Stimulated activated CD4-positive, alpha-beta T cell treated with anti-CD3 and anti-CD28 coated beads, Interleukin-15, amount 100 ng/mL, for 48 hours (primary cell): ENCODE measurements at places on chromosomes 2 and 18.

GRCh38 chr2:26400723-26401122 is 997 bp upstream of the DRC1 start:
- no peak for DNase-seq

DNA sequence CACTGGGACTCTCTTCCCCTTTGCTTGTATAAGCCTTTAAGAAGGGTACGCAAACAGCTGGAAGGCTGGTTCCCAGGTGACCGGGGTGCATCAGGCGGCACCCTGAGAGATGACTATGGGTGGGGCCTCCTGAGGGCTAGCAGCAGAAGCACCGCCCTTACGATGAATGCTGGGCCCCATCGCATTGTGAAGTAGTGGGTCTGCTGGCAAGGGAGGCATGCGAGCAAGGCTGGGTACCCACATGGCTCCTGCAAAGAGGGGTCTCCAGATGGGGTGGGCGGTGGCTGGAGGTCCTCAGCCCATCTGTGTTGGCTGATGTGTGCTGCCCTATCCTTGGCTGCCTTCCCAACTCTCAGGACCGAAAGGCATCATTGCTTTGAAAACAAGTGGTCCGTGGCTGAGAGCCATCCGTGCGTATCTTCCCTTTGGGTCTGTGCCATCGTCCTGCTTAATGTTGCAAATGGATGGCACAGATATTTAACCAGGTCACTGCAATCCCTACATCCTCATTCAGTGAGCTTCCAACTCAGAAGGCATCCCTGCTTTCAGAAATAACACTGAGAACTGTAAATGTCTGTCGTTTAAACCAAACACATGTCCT is 83.5 kb upstream of the GPC1 start:
- DNase-seq: no peak

DNA sequence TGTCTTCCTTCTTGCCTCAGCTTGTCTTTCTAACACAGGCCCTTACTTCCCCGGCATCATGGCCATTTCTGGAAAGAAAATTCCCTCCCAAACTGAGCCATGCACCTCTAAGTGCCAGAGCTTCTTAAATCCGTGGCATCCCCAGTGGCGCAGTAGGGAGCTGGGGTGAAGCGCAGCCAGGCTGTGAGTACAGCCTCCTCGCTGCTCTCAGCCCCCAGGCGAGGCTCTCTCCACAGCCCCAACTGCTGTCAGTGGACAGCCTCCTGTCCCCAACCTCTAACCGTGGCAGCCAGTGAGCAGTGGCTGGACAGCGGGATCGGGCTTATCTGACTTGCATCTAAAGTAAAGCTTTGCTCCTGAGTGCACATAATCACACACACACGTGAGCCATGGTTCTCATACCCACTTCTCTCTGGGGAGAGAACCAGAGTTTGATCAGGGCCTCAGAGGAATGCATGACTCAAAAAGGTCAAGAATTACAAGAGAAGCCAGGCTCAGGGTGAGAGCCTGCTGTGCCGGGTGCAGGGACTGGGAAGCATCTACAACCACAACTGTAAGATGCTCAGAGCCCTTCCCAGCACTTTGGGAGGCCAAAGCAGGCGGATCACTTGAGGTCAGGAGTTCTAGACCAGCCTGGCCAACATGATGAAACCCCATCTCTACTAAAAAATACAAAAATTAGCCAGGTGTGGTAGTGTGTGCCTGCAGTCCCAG is 50.7 kb downstream of the SFXN5 start:
- DNase-seq: no peak

GRCh38 chr18:75407468-75408437 is 19.8 kb downstream of the SMIM21 start:
- no peak for DNase-seq

GRCh38 chr2:240226672-240227537 is 86.4 kb upstream of the OTOS start:
- no peak for DNase-seq

GRCh38 chr2:66539452-66539851 is 104.5 kb downstream of the MEIS1 start:
- DNase-seq: no peak

GRCh38 chr2:14633461-14634181 is 1.1 kb downstream of the LRATD1 start:
- no peak for DNase-seq

- DNase-seq: no peak
Measured at GRCh38 chr18:72846736-72847533, 20.9 kb downstream of the NETO1 start.

DNA sequence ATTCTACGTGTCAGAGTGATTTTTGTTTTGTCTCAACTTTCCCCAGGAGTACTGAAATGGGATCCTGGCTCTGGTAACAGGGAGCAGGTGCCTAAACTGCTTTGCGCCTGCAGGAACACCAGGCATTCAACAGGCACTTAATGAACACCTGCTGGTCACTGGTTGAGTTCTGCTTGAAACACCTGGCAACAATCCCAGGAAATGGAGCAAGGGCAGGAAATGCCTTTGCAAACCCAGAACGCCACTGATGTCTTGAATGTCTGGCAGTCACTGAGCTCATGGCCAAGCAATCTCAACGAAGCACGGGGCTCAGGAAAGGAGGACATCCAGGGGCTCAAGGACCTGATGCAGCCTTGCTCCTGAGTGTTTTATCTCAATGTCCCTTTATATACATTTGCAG is 360.0 kb upstream of the RAB6C start:
- DNase-seq: no peak
